ENCODE measurements at places on chromosomes 5 and 9.

- no peak for DNase-seq
Measured at GRCh38 chr5:59728356-59728755, 165.2 kb downstream of the PDE4D start.

DNA sequence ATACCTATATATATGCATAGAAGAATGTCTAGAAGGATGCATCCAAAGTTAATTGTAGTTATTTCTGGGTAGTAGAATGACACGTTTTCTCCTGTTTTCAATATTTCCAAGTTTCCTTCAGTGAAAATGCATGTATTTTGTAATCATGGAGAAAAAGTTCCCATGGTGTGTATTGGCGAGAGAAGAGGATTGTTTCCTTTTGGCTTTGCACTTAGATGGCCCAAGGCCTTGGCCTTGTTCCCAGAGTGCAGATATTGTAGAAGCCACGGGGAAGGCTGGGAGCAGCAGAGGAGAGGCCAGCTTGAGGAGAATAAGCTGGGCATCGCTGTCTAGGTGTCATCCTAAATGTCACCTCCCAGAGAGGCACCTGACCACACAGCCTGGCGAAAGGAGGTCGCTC, 44.0 kb downstream of the IRF1 start:
- no peak for DNase-seq

DNA sequence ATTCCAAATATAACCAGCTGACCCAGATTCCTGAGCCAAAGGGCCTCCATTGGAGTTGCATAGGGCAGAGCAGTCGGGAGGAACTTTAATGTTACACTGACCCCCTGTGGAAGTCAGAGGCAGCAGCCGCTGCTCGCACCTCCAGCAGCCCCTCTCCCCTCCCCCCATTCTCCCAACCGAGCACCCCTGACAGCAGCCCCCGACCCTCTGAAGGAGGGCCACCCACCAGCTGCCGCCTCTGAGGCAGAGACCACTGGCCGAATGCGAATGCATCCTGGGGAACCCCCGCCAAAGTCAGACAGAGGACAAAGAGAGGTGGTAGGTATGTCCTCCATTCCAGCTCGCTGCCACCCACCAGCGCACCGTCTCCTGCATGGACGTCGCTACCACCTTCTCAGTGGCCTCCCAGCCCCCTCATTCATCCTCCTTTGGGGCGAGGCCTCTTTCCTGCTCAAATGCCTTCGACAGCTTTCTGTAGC, 231.0 kb downstream of the CDK5RAP2 start:
- DNase-seq = no peak

DNA sequence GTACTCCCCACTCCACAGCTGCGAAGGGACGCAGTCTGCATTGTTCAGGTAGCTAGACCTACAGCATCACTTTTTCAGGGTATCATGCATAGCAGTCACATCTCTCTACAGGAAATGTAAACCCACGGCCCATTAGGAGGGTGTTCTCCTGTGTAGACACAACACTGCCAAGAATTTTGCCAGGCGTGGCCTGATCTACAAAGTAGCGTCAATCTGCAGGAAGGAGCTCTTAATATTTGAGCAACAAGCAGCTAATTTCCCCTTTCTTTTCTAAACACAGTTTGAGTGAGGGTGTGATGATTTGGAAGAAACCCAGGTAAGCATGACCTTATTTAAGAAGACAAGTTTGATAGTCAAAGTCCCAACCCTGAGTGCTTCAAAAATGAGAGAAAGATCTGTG, 419.0 kb downstream of the GADD45G start:
- DNase-seq = no peak

GRCh38 chr5:142422429-142422828, 97.6 kb upstream of the SPRY4 start:
- no peak for DNase-seq
